ENCODE measurements at places on chromosomes 3 and 15.

DNA sequence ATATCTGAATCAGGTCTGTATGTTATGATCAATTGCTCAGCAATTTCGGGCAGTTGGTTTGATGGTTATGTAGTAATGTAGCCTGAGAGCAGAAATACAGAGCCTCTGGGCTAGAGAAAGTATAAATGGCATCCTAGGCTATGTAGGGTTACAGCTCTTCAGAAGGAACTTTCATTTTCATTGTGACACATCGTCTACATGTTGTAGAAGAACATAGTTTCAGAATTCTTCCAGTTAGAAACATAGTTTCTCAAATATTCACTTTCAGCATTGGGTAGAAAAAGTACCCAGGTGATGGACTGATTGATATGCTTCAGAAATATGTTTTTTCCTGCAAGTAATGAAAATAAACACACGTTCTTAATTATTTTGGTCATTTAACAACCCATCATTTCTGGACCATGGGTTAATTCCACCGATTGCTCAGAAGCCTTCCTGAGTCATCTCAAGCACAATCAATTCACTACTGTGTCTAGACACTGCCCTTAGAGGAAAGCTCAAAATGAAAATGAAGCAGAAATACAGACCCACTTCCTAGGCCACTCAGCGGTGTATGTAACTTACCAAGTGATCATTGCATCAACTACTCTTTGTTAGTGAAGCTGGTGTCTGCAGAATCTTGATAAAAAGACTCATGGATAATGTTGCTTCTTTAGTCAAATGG is 88.8 kb upstream of the TSEN2 start:
- no peak for DNase-seq

GRCh38 chr3:58307639-58308215 is 1.4 kb downstream of the HTD2 start:
- peak; percentile 32 for DNase-seq

DNA sequence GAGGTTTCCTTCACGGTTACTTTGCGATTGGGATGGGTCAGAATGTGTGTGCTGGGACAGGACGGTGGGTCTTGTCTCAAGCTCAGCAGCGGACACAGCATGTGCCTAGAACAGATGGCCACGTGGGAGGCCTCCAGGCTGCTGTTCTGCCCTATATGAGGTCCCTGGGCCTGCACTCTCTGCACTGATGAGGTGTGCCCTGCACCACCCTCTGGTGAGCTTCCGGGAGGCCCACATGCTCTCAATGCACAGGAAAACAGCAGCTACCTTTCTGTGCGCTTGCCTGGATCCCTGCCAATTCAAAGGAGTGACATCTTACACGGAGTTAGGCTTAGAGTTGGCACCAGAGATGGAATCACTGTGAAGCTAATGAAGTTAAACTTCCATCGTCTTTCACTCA is 59.8 kb downstream of the BOC start:
- no peak for DNase-seq

DNA sequence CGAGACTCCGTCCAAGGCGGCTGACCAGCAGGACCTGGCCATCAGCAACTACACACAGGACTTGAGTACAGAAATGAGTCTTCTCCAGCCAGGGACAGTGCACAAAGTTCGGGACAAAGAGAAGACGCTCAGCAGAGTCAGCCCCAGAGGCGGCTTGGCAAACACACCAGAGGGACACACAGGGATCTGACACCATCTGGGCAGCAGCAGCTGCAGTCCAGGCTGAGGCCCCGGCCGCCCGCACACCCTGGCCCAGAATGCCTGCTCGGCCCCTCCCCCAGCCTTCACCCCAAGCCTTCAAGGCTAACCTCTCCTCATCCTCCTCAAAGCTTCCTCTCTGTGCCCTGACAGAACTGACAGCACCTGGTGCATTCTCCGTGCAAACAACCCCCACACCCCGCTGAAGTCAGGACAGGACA is 61.1 kb downstream of the XXYLT1 start:
- no peak for DNase-seq

DNA sequence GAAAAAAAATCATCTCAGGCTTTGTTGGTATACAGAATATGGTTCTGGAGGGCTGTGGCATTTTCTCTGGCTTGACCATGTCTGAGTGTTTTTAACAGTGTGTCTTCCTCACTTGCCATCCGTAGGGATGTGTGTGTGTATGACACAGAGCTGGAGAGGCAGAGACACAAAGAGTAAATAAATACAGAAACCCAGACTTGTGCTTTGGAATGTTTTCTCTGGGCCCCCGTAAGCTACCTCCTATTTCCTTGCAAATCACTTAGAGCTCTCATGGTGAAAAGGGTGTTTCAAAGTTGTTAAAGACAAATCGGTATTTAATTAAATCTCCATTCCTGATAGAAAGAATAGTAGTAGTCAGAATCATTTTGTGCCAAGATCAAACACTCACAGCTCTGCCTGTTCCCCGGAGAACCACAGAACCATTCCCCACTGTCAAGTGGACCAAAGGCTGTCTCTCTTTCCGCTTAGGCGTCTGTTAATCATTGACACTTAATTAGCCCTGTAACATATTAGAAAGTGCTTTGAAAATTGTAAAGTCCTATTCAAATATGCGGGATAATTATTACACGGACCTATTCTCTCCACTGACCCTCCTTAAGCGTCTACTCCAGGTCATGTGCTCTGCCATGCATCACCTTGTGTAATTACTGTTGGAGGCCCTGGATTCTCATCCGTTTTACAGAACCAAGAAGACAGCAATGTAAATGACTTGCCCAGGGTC is 313.6 kb upstream of the TLE3 start:
- DNase-seq, result no peak

GRCh38 chr3:120410541-120410940 is 40.3 kb downstream of the FSTL1 start:
- no peak for DNase-seq
